Prostate gland (tissue), 2 donors: ENCODE measurements at places on chromosomes 12 and 14. TPM values are rescaled to one million over a fixed set of nuclear protein-coding genes. Genes with fewer than 3 reads are reported as not detected.

NID2 gene
- 6.9 TPM for total RNA-seq

KRT2 gene
- total RNA-seq: 0.41 TPM

DNA sequence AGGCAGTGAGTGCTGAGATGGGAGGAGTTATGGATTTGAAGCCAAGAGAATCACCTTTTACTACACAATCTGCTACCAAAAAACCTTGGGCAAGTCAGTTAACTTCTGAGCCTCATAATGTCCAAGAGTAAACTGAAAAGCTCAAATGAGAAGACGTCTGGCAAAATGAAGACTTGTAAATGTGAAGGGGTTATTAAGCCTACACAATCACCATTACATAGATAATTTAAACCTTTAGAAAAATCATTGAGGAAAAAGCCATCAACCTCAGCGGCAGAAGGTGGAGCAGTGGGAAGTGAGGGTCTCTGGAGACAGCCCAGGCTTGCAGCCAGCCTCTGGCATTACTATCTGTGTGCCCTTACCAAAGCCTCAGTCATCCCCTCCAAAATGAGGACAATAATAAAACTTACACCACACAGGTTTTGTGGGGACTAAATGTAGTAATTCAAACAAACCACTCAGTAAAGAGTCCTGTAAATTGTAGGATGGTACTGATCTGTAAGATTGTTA, 50.5 kb upstream of the CCDC175 start:
- DNase-seq: no peak

DNA sequence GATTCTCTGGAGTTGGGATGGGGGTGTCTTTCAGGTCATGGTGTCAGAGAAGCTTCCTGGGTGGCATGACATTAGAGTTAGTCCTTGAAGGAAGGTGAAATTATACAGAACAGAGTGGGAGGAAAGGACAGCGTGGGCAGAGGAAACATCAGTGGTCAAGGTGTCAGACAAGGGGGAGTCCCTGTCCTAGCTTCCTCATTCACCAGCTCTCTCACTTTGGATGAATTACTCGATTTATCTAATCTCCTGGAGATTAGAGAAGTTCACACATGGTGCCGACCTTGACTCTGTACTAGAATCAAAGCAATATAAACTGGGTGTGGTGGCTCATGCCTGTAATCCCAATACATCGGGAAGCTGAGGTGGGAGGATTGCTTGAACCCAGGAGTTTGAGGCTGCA, 492.9 kb downstream of the VRK1 start:
- DNase-seq: no peak

GRCh38 chr14:21063479-21063878, 5.9 kb downstream of the RNASE8 start:
- no peak for DNase-seq

GRCh38 chr12:52370926-52371608, 3.8 kb upstream of the KRT85 start:
- DNase-seq: no peak

DNA sequence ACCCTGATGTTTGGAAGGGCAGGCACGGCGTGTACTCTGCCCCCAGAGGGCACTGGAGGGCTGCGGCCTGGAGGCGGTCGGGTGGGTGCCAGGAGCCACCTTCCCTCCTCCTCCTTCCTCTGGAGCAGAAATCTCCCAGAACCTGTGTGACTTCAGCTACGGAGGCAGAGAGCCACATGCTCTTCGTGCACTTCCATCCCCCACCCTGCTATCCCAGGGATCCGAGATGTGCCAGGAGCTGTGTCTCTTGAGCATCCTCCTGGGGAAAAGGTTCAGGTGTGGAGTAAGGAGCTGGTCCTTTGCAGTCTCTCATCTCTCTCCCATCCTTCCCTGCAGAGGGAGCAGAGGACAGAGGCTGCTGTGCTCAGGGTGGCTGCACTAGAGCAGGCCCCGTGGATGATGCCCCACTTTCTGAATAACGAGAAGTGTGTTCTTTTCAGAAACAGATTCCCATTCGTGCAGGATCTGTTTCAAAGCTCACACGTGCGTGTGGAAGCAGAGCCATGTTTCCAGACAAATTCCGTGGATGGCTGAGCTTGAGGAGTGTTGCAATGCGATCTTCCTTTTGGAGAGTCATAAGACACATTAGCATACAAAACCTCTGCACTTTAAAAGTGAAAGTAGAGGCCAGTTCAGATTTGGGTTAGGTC, 162.9 kb downstream of the ADGRD1 start:
- no peak for DNase-seq
